Colonic mucosa (tissue), 4 donors: ENCODE measurements at places on chromosomes 11 and 22. TPM values are rescaled to one million over a fixed set of nuclear protein-coding genes. Genes with fewer than 3 reads are reported as not detected.

GGT1 gene
- total RNA-seq: 16.8 TPM

OR5A1 gene
- not detected for total RNA-seq

PPM1F gene
- 15.3 TPM for total RNA-seq

- DNase-seq: no peak
Measured at GRCh38 chr11:97454988-97455387, 1065.2 kb downstream of the JRKL start.

DNA sequence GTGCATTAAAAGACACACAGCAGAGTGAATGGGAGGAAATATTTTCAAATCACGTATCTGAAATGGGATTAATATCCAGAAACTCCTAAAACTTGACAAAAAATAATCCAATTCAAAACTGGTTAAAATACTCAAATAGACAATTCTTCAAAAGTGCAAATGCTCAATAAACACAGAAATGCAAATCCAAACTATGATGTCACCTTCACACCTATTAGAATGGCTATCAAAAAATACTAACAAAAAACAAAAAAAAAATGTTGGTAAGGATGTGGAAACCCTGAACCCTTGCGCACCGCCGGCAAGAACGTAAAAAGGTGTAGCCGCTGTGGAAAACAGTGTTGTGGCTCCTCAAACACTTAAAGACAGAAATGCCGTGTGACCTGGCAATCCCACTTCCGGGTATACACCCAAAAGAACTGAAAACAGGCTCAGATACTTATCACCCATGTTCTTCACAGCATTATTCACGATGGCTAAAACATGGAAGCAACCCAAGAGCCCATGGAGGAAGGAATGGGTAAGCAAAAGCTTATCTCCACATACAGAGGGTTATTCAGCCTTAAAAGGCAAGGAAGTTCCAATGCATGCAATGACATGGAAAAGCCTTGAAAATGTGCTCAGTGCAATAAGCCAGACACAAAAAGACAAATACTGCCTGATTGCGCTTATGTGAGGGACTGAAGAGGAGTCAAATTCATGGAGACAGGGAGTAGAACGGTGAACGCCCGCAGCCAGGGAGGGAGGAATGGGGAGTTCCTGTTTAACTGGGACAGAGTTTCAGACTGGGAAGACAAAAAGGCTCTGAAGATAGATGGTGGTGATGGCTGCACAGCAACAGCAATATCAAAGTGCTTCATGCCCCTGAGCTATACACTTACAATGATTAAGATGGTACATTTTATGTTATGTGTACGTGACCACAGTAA is 19.6 kb downstream of the BRD1 start:
- DNase-seq: no peak

DNA sequence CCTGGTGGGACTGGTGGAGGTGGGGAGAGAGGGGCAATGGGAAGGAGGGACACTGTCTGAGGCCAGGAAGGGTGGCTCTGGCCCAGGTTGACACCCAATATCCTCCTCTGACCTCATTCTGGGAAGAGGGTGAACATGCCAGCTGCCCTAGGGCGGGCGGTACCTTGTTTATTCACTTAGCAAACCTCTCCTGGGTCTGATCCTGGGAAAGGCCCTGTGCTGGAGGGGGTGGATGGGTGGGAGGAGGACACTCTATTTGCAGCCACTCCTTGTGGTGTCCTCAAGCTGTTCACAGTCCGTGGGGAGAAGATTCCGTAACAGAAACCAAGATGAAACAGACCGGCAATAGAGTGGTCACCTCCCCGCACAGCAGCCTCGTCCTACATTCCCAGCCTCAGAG is 49.7 kb upstream of the EIF3D start:
- no peak for DNase-seq

- no peak for DNase-seq
Measured at GRCh38 chr11:44848203-44848962, 102.3 kb downstream of the TP53I11 start.
